ENCODE measurements at places on chromosomes 5 and 9.

DNA sequence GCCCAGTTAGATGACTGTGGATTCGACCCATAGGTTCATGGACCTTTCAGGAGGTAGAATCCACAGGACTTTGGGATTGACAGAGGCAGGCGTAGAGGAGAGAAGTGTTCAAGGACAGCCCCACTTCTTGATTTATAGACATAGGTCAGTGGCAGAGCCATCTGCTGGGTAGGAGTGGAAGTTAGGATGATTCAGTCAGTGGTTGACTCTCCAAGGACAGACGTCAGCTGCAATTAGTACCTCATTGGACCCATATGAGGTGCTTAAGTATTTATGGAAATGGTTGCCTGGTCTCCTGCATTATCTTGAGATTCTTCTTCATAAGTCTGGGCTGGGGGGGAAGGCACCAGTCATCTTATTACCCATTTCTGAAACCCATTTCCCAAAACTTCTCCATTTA, 70.9 kb downstream of the SH3RF2 start:
- DNase-seq: no peak

DNA sequence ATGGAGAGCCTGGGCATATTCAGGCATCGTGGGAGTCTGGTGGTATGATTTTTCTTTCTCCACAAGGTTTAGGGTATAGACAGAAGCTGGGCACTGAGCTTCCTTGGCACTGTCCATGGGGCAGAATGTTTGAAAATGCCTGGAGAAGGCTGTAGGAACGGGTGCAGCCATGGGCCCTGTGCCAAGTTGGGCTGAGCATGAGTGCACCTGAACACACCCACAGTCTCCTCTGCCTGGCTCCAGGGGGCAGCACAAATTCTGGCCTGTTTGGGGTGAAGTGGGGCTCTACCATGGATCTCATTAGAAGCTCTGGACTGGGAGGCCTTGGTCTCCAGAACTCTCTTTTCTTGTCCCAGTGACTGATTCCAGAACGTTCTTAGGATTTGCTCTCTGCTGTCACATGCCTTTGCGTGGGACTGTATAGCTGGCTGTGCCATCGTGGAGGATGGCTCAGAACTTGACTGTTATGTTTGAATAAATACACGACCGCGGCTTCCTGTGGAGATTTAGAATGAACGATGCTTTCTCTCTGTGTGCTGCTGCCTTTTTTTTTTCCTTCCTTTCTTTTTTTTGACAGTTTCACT, 229.8 kb downstream of the FANCC start:
- DNase-seq: no peak

DNA sequence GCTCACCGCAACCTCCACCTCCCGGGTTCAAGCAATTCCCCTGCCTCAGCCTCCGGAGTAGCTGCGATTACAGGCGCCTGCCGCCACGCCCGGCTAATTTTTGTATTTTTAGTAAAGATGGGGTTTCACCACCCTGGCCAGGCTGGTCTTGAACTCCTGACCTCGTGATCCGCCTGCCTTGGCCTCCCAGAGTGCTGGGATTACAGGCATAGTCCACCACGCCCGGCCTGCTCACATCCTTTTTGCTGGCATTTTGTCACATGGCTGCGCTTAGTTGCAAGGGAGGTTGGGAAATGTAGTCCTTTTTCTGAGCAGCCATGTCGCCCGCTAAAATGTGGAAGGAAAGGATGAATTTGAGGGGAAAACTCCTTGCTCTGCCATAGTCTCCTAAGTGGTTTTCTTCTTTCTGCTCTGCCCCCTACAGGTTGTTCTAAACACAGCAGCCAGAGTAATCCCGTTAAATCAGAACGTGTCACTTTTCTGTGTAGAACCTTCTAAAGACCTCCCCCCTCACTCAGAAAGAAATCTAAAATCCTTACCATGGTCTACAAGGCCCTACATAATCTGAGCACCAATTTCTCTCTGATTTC, 57.8 kb upstream of the HSPA9 start:
- DNase-seq: no peak

DNA sequence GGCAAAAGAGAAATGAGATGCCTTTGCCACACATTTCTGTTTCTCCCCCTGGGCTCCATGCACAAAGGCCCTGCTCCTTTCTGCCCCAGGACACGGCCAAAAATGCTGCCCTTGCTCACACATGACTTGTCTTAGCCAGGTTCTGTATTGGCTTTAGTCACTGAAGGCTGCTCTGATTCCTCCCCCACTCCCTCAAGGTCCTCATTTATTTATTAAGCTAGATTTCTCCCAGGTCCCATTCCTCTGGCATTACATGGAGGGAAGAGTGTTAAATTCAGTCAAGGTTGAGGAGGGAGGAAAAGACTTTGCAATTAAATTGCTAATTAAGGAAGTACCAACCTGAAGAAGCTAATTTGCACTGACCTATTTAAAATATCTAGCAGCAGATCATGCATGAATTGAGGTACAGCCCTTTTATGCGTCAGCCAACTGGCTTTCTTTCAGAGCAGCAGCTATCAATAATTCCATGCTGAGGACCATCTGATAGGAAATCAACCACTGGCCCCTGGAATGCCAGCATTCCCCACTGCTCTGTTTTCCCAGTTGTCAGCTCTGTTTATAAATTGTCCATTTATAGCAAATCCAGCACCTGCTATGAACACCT, 81.2 kb upstream of the MAP3K1 start:
- DNase-seq: no peak

GRCh38 chr9:136079916-136080246, 15.2 kb downstream of the NACC2 start:
- no peak for DNase-seq

- no peak for DNase-seq
Observed at GRCh38 chr5:150372639-150373038, 15.1 kb downstream of the TCOF1 start.

DNA sequence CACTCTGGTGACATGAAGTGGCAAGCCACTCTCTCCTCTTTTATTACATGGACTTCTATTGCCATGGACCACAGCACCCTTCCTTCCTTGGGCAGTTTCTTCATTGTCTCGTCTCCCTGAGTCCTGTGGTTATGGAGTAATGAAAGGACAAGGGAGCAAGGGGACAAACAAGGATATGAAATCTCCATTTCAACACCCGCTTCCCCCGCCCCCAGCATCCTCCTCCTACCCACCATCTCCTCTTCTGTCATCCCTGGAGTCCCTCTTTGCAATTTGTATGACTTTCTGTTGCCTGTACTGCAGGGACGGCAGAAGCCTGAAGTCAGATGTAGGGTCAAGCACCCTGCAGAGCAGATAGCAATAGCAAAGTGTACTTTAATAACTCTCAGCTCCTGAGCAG, 300.7 kb upstream of the CLINT1 start:
- DNase-seq: no peak

- DNase-seq: no peak
Observed at GRCh38 chr5:149254506-149254905, 17.2 kb upstream of the AFAP1L1 start.

DNA sequence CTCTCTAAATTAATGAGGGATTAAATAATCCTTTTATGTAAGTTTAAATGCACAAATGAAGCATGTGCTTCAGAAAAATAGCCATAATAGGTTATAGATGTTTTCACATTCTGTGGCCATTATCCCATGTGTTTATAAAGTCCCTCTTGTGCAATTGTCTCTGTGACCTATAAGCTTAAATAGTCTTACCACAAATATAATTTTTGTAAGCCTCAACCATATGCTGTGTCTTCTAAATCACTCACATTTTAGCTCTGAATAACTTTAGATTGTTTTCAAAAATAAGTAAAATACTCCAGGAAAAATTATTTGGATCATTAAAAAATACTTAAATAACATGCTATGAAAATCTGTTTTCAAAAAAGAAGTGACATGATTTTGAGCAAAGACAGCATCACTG, 1894.7 kb downstream of the MAT2B start:
- no peak for DNase-seq

- no peak for DNase-seq
Observed at GRCh38 chr9:99451112-99451606, 229.1 kb downstream of the SEC61B start.

DNA sequence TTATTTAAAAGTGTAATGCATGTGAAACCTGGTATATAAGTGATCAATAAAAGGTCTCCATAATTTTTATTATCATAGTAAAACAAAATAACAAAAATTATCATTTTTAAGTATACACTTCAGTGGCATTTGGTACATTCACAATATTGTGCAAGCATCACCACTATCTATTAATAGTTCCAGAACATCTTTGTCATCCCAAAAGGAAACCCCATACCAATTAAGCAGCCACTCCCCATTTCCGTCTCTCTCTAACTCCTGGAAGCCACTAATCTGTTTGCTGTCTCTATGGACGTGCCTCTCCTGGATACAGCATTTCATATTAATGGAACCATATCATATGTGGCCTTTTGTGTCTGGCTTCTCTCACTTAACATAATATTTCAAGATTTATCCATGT, 7.6 kb downstream of the OLFML2A start:
- DNase-seq: no peak

Measured in NCI-H187 (cell line).